ENCODE measurements at places on chromosomes 7 and 10. TPM values are rescaled to one million over a fixed set of nuclear protein-coding genes. Genes with fewer than 3 reads are reported as not detected.

GRCh38 chr7:21028599-21028998 is 241.9 kb upstream of the SP8 start:
- no peak overlapping the region for H3K27ac ChIP-seq
- H3K4me1 ChIP-seq = no peaks in the 10 kb centered on the region
- H3K36me3 ChIP-seq = no peaks in the 10 kb centered on the region
- DNase-seq = no peak
- H3K27me3 ChIP-seq = no peaks in the 10 kb centered on the region

GRCh38 chr10:34333513-34333912 is 481.6 kb downstream of the PARD3 start:
- H3K4me3 ChIP-seq = no peak overlapping the region
- no peaks in the 10 kb centered on the region for H3K4me1 ChIP-seq
- no peak overlapping the region for H3K27ac ChIP-seq
- H3K36me3 ChIP-seq = no peaks in the 10 kb centered on the region
- no peak for DNase-seq

DNA sequence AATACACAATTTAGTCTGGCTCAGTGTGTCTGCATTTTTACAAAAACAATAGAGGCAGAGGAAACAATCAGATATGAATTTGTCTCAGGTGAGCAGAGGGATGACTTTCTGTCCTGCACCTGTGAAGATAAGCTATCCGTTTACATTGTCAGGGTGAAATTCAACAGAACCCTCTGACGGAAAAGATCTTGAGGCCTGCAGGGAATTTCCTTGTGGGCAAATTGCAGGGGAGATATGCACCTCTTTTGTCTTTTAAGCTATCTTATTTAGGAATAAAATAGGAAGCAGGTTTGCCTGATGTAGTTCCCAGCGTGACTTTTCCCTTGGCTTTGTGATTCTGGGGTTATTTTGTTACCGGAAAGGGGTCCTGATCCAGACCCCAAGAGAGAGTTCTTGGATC is 325.1 kb downstream of the GALNT17 start:
- H3K27me3 ChIP-seq = no peaks in the 10 kb centered on the region
- H3K36me3 ChIP-seq = no peaks in the 10 kb centered on the region
- H3K4me3 ChIP-seq = no peak overlapping the region
- no peaks in the 10 kb centered on the region for H3K4me1 ChIP-seq
- no peak overlapping the region for H3K27ac ChIP-seq

GRCh38 chr10:129329385-129330055 is 137.5 kb upstream of the MGMT start:
- no peaks in the 10 kb centered on the region for H3K4me1 ChIP-seq
- no peak overlapping the region for H3K27ac ChIP-seq
- DNase-seq = no peak

Gene PRPS1L1
- total RNA-seq = not detected

DNA sequence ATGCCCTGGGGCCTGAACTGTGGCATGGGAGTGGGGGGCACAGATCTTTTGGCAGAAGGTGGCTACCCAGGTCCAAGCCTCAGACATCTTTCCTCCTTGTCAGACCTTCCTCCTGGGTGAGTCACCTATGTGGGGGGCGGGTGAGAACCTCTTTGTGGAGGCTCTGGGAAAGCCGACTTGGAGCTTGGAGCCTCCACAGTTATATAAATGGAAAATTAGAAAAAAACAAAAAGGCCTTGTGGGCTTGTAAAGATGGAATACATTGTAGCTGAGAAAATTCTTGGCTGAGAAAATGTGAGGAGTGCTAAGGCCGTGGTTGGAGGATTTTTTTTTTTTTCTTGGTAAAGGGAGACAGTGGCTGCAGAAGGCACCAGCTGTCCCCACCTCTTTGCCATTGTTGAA is 292.5 kb downstream of the CCDC3 start:
- no peak overlapping the region for H3K4me3 ChIP-seq
- peaks cover 5% of the 10 kb centered on the region for H3K36me3 ChIP-seq
- DNase-seq = no peak
- no peaks in the 10 kb centered on the region for H3K27me3 ChIP-seq
- peaks cover 23% of the 10 kb centered on the region for H3K4me1 ChIP-seq
